ENCODE measurements at places on chromosomes 1 and 21.

DNA sequence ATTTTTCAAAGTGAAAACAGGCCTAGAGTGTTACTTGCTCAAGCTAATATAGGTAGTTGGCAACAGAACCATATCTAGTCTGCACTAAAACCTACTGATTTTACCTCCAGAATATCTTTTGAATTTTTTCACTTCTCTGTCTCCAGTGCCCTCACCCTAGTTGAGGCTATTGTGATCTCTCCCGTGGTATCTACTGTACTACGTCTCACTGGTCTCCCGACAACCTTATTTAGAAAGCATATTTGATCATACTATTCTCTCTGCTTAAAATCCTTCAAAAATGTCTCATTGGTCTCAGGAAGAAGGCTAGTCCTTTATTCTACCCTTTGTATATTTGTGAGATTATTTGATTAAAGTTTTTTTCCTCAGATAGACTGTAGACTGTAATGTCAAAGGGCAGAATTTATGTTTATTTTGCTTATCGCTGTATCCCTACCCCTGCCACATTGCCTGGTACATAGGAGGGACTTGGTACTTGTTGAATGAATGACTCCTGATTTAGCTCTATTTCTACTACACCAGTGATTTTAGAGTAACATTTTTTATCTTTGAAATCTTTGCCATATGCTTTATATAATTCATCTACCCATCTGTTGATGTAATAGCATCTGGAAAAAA is 135.5 kb upstream of the KIAA1614 start:
- DNase-seq = no peak

GRCh38 chr21:37758982-37759381 is 157.3 kb downstream of the KCNJ6 start:
- DNase-seq = no peak

DNA sequence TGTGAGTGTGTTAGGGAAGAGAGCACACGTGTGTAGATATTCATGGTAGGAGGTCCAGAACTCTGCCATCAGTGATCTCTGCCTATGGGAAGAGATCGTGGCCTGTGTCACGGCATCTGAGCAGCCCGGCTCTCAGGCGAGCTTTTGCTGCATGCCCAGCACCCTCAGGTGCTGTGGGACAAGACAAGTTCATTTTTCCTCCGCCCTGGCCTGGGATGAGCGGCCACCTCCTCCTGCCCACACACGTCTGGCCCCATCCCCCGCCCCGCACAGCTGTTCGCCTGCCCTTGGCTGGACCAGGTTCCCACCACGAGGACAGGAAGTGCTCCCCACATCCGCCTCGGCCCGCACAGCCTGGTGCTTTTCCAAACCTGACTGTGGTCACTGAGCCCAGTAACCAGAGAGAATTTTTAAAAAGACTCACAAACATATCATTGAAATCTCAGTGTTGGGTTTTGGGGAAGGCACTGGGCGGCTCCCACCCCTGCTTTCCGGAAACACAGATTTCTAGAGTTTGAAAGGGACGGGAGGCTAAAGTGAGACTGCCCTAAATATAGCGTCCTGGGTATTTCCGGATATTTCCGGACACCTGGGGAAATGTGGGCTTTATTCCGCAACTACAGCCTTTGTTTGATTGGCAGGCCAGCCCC is 18.0 kb downstream of the BMP8A start:
- DNase-seq = no peak

DNA sequence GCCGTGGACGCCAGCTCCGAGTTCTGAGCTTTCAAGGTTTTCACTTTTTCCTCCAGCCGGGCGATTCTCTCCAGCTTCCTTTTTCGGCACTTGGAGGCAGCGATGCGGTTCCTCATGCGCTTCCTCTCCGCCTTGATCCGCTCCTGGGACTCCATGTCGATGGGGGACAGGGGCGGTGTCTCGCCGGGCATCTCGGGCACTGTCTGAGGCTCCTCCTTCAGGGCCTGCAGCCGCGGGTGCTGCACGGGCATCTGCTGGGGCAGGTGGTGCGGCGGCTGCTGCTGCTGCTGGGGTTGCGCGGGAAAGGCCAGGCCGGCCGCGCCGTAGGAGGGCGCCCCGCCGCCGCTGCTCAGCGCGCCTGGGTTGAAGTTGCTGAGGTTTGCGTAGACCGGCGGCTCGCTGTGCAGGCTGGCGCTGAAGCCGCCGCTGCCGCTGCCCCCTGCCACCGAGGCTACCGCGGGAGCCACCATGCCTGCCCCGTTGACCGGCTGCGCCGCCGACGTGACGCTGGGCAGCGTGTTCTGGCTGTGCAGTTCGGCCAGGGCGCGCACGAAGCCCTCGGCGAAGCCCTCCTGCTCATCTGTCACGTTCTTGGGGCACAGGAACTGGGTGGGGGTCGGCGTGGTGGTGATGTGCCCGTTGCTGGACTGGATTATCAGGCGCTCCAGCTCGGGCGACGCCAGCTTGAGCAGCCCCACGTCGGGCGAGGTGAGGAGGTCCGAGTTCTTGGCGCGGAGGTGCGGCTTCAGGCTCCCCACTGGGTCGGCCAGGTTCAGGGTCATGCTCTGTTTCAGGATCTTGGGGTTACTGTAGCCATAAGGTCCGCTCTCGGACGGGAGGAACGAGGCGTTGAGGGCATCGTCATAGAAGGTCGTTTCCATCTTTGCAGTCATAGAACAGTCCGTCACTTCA is 1.4 kb downstream of the JUN start:
- peak; percentile 36 for DNase-seq

DNA sequence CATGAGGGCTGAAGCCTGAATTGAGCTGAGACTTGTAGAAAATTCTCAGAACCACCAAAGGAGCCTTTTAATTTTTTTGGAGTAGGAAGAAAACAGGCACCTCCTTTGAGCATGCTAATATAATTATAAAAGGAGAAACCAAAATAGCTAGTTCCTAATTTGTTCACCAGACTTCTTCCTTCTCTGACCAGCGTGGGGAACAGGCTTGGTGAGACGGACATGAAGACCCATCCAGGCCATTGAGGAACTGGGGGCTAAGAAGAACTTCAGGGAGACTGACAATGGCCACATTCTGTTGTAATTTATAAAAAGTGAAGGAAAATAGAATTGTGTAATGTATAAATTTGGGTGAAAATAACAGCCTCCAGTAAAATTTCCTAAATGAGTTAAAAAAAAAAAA is 62.6 kb downstream of the MAN1C1 start:
- DNase-seq = no peak

GRCh38 chr1:62800281-62800680 is 16.3 kb downstream of the ATG4C start:
- DNase-seq = no peak

DNA sequence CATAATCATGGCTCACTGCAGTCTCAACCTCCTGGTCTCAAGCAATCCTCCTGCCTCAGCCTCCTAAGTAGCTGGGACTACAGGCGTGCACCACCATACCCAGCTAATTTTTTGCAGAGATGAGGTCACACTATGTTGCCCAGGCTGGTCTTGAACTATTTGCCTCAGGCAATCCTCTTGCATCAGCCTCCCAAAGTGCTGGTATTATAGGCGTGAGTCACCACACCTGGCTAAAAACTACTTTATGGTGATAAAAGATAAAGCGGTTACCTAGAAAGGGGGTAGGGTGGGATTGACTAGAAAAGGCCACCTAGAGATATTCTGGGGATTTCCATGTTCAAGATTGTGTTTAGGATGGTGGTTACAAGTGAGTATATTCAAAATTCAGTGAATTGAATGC is 5.0 kb downstream of the TSTD1 start:
- no peak for DNase-seq

GRCh38 chr1:205315008-205315618 is 6.4 kb downstream of the NUAK2 start:
- DNase-seq = no peak

DNA sequence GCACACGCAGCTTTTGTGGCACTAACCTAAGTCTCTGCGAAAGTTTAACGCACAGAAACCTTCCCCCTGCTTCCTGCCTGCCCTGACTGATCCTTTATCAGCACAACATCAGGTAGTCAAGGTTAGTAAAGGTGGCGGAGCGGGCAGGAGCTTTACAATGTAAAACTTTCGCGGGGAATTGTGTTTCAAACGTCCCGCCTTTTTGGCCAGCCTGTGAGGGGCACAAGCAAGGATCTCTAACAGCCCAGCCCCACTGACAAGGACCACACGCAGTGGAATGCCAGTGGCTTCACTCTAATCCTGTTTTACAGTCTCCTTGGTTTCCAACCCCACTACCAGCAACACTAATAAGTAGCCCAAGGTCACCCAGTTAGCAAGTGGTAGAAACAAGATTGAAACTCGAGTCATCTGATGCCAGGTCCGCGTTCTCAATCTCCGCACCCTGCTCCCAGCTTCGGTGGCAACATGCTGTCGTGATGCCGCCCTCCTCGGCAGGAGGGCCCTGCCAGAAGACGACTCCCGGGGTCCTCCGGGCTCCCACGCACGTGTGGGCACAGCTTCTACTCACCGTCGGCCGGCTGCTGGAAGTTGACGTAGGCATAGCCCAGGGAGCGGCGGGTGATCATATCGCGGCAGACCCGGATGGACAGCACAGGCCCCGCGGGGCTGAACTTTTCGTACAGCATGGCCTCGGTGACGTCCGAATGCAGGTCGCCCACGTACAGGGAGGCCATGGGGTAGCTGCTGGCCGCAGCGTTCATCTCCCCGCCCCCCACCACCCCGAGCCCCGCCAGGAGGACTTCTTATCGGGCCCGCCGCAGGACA is 1.2 kb downstream of the PABPC4 start:
- peak; percentile 47 for DNase-seq

DNA sequence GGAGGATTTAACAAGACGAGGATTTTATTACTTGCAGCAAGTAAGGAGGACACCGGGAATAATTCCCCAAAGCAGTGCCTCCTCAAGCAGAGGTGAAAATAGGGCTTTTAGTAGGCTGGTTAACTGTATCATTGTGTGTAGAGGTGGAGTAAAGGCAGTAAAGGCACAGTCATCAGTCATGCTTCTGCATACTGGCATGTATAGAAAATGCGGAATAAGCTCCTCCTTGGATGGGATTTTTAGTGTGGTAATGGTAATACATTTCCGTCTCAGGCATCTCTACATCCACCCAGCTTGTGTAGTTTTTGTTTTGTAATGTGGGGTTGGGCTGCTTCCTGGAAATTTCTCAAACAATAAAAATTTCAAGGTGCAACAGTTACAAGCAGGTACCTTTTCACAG is 27.4 kb upstream of the GPR25 start:
- DNase-seq = no peak

- DNase-seq = no peak
Measured at GRCh38 chr1:200372095-200372884, 37.5 kb downstream of the ZNF281 start.

- no peak for DNase-seq
Measured at GRCh38 chr1:24491577-24492360, 10.9 kb upstream of the RCAN3 start.

- DNase-seq = no peak
Measured at GRCh38 chr21:29091033-29091432, 17.6 kb upstream of the CCT8 start.

- DNase-seq = no peak
Measured at GRCh38 chr21:45764792-45765191, 121.3 kb downstream of the PCBP3 start.

DNA sequence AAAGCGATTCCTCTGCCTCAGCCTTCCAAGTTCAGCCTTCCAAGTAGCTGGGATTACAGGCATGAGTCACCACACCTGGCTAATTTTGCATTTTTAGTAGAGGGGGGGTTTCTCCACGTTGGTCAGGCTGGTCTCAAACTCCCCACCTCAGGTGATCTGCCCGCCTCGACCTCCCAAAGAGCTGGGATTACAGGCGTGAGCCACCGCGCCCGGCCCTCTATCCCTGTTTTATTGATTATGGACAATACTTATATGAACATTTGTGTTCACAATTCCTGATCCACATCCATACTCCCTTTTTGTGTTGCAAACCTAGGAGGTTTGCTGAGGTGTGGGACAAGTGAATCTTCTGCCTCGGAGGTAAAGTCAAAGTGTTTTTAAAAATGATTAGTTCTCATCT is 245.3 kb downstream of the GREM2 start:
- no peak for DNase-seq

DNA sequence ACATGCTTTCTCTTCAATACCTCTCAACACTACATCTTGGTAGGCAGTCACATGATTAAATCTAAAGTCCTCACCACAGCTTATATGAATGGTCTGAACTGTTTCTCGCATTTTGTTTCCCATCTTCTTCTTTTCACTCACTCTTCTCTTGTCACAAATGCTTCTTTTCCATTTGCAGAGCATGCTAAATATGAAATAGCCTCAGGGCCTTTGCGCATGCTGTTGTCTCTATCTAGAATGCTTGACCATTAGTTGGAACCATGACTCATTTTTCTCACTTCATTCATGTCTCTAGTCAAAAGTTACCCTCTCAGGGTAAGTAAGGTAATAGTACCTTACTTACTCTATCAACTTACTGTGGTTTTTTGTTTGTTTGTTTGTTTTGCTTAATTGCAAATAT is 239.7 kb downstream of the PTPRC start:
- no peak for DNase-seq

- no peak for DNase-seq
Measured at GRCh38 chr1:75310067-75310466, 175.9 kb downstream of the LHX8 start.

DNA sequence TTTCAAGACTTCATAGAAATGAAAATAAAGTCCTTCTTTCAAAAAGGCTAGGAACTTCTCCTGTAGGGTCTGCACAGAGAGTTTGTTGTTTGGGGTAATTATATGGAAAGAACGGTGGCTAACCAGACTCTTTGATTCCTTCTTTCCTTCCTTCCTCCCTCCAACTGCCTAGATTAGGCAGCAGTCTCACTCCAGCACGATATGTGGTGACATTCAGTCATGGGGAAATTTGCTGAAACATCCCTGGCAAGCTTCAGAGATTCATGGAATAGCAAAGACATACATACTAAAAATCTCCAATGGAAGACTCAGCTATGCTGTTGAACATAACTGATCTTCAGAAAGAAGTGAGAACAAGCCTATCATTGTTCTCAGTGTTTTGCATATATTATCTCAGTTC is 4.3 kb downstream of the NTMT2 start:
- no peak for DNase-seq

DNA sequence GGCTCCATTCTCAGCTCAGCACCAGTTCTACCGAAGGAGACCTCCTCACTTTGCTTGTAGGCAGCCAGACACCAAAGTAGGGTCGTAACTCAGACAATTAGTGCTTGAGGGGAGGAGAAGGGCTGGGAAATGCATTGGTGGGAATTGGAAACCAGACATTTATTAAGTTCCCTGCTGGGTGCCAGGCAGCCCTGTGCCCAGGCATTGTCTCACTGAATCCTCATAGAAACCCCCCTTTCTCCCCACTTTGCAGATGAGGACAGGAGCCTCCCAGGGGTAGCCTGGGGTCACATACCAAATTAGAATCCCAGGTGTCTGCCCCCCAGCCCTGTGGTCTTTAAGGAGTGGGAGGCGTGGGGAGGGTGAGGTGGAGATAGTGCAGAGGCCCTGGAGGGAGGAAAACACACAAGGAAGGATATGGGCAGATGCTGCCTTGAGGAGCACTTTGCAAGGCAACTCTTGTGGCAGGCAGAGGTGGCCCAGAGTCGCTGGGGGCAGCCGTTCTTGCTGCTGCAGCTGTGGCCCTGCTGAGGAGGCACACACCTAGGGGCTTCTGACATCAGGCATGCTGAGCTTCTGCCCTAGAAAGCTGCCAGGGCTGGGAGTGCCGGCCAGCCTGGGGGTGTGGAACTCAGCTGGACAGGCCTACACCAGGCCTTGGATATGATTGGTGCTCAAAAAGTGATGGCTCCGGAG is 29.4 kb downstream of the CDK18 start:
- no peak for DNase-seq

- no peak for DNase-seq
Measured at GRCh38 chr21:45050797-45051489, 23.4 kb upstream of the ADARB1 start.
